ENCODE measurements at places on chromosomes 13 and 19. TPM values are rescaled to one million over a fixed set of nuclear protein-coding genes. Genes with fewer than 3 reads are reported as not detected.

DNA sequence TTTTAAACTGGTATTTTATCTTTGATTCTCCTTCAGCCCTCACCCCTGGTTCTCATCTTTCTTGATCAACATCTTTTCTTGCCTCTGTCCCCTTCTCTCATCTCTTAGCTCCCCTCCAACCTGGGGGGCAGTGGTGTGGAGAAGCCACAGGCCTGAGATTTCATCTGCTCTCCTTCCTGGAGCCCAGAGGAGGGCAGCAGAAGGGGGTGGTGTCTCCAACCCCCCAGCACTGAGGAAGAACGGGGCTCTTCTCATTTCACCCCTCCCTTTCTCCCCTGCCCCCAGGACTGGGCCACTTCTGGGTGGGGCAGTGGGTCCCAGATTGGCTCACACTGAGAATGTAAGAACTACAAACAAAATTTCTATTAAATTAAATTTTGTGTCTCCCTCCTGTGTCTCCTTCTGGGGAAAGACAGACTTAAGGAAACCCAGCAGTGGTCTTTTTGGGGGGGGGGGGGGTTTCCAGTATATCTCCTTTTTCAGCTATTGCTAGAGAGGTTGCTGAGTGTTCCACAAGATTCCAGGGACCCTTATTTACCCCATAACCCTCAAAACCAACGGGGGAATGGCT, 1.5 kb upstream of the RAD23A start:
- DNase-seq, result no peak

- DNase-seq, result no peak
These were observed 337.6 kb upstream of the SLC10A2 start for GRCh38 chr13:103403814-103404213.

RFX2 gene
- total RNA-seq, result 23.3 TPM

DNA sequence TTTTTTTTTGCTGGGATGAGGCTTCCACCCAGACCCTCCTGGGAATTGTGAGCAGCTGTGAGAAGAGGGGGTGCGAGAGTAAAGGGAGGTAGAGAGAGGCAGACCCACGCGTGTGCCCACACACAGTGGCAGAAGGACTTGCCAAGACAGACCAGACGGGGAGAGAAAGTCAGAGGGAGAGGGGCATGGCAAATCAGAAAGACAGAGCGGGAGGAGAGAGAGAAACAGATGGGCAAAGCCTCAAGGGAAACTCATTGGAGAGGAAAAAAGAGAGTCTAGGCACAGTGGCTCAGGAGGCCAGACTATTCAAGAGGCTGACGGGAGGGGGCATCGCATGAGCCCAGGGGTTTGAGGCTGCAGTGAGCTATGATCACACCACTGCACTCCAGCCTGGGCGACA, 17.0 kb downstream of the CATSPERG start:
- DNase-seq, result no peak

PDS5B gene
- total RNA-seq, result 39.2 TPM

DNA sequence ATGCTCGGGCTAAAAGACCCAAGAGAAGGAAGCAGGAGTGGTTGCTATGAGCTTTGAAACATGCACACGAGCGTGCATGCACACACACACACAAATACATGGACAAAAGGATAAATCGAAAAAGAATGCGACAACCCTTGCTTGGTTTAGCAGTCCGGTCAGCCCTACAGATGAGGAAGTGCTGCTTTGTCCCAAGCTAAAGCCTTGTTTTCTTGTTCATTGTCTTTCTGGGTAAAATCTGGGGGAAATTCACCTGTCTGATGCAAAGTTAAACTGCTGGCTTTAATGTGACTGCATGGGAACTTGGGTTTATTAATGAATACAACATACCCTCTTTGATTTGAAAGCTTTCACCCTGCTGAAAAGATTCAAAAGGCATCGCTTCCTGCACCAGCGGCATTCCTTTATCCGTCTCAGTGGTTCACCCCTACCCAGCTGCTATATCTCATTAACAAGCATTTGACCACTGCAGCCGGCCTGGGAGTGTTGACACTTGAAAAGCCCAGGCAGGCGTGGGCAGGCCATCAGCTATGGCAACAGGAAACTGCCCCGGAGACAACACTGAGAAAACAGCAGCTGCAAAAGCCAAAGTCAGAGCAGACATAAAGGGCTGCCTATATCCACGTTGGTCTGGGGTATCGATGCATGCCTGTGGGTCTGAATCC, 301.7 kb downstream of the NDFIP2 start:
- no peak for DNase-seq

KL gene
- not detected for total RNA-seq

DNA sequence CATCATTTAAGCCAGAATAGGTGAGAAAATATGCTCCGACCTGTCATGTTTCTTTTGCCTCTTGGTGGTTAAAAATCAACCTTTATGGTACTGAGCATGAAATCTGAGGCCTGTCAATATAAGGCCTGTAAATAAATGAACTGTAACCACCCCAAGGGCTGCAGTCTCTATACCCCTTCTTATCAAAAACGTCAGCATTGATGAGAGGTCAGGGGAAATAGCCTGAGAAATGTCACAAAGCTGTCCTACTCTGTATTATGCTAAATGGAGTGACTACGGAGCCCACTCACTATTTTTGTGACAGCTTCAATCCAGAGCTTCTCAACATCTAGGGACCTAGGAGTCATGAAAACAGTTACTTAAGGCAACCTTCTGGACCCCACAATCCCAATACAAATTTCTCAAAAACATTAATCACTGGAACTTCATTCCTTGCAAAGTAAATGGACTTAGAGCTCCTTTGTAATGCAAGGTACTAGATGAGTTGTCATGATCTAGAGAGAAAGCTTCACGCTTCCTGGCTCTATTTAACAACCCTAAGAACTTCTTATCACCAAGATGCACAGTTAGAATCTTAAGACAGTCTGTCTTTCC, 2.7 kb upstream of the RAP2A start:
- DNase-seq, result no peak

- no peak for DNase-seq
These were observed 1581.9 kb downstream of the EFNB2 start for GRCh38 chr13:104953588-104953987.

- DNase-seq, result no peak
These were observed 11.8 kb downstream of the CLC start for GRCh38 chr19:39725995-39726394.

- no peak for DNase-seq
These were observed 135.4 kb downstream of the SLITRK6 start for GRCh38 chr13:85663856-85664255.
